Epithelial cell of esophagus (primary cell): ENCODE measurements at places on chromosomes 1 and 21.

DNA sequence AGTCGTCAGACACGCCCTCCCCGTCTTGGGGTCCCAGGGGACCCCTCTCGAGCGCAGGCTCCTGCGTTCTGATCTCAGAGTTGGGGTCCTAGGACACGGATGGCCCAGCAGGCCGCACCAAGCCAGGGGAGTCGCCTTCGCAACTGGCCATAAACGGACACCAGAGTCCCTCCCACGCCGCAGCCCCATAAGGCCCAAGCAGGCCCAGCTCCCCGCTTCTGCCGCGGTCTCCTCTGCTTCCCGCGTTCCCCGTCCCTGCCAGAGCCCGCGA is 633 bp downstream of the DMRTA2 start:
- DNase-seq = peak; percentile 21

DNA sequence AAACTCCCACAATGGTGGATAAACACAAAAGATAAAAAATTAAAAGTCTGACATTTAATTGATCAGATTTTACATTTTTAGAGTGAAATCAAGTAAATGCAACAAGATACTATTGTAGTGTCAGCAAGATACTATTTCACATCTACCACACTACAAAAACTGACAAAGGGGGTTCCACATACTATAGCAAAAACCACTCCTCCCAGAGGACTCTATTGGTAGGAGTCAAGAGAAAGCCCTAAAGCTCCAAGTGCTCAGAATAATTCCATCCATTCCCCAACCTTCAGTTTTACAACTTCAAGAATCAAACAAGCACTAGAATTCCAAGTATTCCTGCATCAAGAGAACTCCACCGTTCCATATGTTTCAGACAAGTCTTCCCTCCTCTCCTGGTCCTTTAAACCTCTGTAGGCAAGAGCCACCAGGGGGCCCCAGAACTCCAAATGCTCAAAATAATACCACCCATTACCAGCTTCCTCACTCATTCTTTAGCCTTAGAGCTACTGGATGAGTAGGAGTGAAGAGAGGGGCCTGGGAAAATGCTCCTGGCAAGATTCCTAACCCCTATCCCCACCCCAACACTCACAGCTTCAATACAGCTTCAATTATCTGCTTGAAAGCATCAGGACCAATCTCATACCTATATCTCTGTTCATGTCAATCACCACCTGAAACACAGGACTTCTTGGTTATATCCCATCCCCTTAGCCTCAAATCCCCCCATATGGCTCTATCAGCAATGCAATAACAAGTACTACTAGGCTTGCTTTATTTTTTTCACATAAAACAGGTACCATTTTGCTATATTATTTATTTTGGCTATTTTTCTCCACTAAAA is 9.9 kb downstream of the TOR1AIP2 start:
- DNase-seq = peak; percentile 50

GRCh38 chr1:100852976-100853375 is 41.7 kb downstream of the EXTL2 start:
- DNase-seq = no peak

GRCh38 chr1:99500541-99500940 is 145.4 kb upstream of the PALMD start:
- no peak for DNase-seq

DNA sequence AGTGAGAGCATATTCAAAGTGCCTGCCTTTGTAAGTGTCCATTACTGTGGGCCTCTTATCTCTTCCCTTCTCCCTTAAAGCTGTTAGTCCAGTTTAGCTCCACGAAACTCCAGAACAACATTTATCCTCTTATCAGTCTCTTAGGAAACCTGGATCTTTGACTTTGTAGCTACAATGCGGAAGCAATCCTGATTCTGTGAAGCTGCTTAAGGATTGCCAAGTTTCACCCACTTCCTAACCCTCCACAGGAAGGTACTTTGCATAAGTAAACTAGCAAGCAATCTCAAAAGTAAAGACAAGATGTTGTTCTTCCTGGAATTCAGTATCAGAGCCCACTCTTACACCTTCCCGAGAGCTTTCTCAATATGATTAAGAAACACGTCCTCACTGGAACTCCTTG is 164.9 kb upstream of the USP25 start:
- DNase-seq = peak; percentile 5

DNA sequence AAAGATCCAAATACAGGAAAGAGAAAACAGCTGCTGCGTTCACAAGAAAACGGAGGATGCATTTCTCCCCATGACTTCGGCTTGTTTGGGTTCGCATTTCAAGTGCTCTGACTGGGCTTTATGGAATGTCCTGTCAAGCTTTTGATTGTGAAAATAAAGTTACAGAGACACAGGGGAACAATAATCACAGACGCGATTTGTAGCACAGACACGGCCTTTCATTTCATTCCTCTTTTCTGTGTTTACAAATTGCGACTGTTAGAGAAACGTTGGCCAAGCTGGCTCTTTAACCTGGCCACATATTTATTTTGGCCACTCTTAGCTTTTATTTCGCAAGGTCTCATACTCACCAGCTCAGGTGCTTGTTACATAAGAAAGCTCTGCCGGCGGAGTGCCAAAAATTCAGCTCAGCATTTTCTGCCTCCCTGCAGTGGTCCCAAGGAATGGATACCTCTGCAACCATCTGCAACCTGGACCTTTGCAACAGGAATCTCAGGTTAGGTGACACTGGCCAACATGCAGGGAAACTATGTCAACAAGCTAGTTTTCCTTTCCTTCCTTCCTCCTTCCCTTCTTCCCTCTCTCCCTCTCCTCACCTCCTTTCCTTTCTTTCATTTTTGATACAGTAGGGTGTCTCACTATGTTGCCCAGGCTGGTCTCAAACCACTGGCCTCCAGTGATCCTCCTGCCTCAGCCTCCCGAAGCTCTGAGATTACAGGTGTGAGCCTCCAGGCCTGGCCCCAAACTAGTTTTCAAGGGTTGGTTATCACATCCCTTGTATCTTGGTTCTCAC is 58.2 kb upstream of the SLC45A1 start:
- DNase-seq = peak; percentile 78

GRCh38 chr1:100585786-100586185 is 47.8 kb downstream of the GPR88 start:
- no peak for DNase-seq

GRCh38 chr1:109268431-109269211 is 14.3 kb downstream of the PSRC1 start:
- DNase-seq = no peak

DNA sequence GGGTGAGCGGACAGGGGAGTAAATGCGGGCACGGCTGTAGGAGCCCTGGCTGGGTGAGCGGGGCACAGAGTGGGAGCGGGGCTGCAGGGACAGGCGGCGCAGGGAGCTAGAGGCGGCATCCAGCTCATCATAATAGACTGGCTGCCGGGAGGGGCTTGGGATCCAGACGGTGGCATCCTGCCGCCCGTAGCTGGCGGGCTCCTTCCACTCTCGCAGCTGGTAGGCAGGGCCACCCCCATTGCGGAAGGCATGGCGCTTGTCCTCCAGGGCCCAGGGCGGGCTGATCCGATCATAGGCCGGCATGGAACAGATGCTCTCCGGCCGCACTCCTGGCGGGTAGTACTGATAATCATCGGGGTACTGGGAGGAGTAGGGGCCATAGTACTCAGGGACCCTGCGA is 43.7 kb upstream of the GOLT1A start:
- DNase-seq = no peak

GRCh38 chr1:40766017-40766416 is 17.6 kb upstream of the KCNQ4 start:
- DNase-seq = no peak

GRCh38 chr1:194568610-194569009 is 1382.2 kb upstream of the B3GALT2 start:
- peak; percentile 18 for DNase-seq

- no peak for DNase-seq
These were observed 123.2 kb downstream of the SLC30A10 start for GRCh38 chr1:219805191-219805590.

- DNase-seq = peak; percentile 83
These were observed 116.4 kb upstream of the KCNJ15 start for GRCh38 chr21:38140207-38140903.

DNA sequence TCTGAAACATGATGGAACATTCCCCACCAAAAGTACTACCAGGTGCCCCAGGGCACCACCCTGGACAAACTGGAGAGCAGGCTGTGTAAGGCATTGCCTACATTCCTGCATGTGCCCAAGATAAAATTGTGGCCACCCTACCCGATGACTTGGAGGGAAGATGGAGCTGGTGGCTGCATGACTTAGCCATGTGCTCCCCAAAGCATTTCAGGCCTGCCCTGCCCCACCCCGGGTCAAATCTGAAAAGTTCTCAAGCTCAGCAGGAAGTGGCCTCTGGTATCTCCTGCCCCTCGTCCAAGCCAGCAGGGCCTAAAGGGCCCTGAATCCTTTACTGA is 8.5 kb downstream of the CD2 start:
- no peak for DNase-seq

GRCh38 chr1:52080014-52080415 is 23.9 kb downstream of the BTF3L4 start:
- no peak for DNase-seq

DNA sequence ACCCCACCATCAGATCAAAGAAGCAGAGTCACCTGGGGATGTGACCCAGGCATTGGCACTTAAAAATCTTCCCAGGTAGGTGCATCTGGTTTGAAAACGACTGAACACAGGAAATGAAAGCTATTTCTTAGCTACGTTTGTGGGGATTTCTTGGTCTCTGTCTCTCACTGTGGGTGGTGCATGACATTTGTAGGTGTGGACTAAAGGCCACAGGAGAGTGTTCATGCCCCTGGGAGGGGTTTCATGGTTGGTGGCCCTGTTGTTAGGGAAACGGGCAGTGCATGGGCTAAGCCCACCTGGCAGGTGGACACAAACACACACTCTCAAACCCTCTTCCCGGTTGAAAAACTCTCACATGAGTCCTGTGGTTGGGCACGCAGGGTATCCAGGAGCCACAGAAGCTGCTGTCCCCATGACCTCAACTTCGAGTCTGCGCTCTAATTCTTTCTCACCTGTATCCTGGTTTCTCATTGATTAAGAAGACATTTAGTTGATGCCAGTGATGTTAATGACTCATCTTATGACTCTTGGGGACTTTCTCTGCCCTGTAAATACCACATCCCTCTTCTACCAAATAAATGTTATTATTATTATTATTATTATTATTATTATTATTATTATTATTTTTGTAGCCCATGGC is 119.4 kb downstream of the MRPS6 start:
- DNase-seq = no peak

DNA sequence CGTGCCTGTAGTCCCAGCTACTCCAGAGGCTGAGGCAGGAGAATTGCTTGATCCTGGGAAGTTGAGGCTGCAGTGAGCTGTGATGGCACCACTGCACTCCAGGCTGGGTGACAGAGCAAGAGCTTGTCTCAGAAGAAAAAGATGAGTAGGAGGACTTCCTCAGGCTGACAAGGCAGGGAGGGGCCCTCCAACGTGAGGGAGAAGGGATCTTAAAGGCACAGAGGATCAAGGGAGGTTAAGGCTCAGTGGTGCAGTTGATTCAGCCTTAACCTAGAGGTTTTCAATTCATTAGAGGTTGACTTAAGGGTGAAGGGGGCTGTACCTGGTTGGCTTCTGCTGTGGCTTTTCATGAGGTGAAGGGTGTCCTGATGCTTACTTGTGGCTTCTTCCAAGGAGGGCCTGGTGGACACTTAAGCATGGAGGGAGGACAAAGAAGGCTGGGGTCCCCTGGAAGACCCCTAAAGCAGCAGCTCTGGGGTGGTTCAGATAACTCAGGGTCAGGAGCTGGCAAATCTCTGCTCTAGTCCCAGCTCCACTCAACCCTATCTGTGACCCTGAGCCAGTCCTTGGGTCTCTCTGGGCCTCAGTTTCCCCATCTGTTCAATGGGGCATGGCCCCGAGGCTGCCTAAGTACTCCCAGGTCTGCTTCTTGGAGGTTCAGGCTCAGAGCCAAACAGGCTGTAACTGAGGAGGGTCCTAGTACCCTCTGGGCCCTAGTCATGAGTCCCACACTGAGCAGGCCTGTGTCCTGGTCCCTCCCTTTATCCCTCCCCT is 6.3 kb downstream of the EXTL1 start:
- no peak for DNase-seq

- no peak for DNase-seq
These were observed 2.1 kb upstream of the SSX2IP start for GRCh38 chr1:84692391-84692790.

GRCh38 chr1:39845569-39846566 is 37.4 kb downstream of the TRIT1 start:
- DNase-seq = peak; percentile 91

DNA sequence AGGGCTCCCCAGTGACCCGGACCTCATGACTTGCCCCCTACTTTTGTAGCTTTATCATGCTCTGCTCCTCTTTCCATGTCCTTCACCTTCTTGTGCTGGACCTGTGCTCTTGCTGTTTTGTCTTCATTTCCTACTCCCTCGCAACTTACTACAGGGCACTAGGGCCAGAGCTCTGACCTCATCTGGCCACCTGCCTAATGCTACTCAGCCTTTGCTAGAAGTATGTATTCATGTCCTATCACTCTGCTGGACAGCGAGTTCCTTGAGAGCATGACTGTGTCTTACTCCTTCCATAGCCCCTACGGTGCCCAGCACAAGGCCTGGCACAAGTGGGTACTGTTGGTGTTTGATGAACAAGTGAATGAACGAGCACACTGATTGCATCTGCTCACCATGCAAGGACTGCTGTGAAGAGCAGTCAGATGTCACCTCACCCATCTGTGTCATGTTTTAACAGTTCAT is 1.9 kb downstream of the MTFR1L start:
- no peak for DNase-seq

GRCh38 chr1:86395751-86396497 is at the start of gene ODF2L:
Gene ODF2L (minus strand): TSS chr1:86396323. CDS start chr1:86387027, 9,296 bp downstream.
- DNase-seq = peak; percentile 92

- no peak for DNase-seq
These were observed 10.5 kb upstream of the LMO4 start for GRCh38 chr1:87318056-87318650.

GRCh38 chr1:108154314-108154713 is 45.8 kb downstream of the SLC25A24 start:
- DNase-seq = peak; percentile 93

DNA sequence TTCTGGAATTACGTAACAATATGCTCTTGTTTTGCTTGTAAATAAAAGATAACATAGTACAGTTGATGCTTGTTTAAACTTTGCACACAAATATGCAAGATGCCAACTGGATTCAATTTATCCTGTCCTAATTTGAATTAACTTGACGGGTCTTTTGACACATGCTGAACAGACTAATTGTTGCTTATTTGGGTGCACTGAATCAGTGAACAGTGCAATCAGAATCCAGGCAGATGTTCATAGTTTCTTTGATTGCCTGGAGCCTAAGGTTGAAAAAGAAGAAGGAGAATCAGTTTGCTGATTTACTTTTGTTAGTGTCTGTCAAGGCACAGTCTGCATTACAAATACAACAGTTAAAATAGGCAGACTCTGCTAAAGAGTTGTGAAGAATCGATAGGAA is 307.9 kb downstream of the COL11A1 start:
- no peak for DNase-seq

- DNase-seq = no peak
These were observed 30.6 kb upstream of the HYI start for GRCh38 chr1:43484367-43484766.

DNA sequence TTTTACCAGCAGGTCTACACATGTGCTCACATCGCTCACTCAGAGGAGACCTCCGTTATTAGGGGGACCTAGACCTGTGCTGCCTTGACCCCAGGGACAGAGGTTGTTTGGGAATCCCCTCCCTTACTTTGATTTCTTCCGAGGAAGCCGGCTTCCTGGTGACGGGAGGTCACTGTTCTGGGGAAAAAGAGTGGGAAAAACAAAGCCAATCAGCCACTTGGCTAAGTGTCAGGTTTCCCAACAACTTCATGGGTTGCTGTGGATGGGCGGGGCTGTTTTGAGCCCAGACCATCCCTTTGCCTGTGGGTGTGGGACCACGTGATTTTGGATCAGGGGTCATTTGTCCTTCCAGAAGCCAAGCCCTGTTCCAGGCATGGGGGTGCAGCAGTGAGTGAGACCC is 7.1 kb upstream of the KCNAB2 start:
- DNase-seq = no peak

- DNase-seq = peak; percentile 51
These were observed at the start of gene RIMKLA for GRCh38 chr1:42380586-42381279. Gene RIMKLA (plus strand): TSS chr1:42380792. CDS start chr1:42380935, 143 bp downstream.
